ENCODE measurements at places on chromosomes 5 and 9.
A peak's percentile ranks its signal among the peaks of the same experiment; 100 is the strongest.

DNA sequence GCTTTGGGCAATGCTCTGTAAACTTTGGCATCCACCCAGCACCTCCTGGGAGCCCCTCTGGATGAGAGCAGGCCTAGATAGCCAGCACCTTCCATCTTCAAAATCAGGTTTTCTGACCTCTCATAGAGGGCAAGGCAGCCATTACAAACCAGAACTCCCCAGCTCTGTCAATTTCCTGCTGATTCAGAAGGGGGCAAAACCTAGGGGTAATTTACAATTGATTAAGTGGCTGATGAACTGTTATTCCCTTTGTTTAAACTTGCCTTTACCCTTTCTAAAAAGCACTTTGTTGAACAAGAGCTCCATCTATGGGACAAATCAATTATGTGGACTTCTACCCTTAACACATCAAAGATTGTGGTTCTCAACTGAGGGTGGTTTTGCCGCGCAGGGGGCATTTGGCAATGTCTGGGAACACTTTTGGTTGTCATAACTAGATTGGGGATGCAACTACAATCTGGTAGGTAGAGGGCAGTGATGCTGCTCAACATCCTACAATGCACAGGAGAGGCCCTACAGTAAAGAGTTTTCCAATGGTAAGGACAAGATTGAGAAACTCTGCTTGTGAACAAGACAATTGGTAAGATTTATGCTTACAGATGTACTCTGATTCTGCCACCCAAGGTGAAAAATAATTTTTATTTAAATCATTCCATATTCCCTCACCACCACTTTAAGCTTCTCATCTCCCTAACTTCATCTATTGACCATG lies 184.1 kb downstream of the MARCHF11 start:
- peak; percentile 7 for DNase-seq

DNA sequence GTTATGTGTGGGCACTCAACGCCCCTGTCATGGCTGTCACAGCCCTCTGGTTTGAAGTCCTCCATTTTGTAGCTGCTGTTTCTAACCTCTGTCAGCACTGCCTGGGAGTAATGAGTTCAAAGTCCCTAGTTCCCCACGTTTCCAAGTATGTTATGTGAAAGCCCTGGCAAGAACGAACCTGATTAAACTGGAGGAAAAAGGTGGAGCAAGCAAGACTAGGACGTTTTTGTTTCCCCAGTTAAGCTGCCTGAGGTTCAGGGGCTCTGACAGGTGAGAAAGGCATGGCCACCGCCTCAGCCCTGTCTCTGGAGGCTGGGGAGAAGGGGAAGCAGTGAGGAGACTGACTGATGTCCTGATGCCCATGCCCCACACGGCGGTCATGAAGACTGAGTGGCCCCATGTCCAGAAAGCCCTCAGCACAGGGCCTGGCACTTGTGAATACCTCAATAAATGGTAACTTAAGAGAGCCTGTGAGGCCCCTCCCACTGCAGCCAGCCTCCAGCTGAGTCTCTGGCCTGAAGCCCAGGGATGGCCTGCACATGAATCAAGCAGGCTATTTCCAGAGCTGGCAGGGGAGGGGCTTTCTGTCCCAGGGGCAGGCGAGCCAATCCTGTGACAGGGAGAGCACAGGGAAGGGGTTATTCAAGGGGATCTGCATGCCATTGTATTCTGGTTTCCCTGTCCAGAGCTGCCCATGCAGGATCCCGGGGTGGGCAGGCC lies 61.8 kb downstream of the PFDN1 start:
- peak; percentile 94 for DNase-seq

GRCh38 chr5:82100303-82101077 lies 128.7 kb downstream of the ATG10 start:
- no peak for DNase-seq

DNA sequence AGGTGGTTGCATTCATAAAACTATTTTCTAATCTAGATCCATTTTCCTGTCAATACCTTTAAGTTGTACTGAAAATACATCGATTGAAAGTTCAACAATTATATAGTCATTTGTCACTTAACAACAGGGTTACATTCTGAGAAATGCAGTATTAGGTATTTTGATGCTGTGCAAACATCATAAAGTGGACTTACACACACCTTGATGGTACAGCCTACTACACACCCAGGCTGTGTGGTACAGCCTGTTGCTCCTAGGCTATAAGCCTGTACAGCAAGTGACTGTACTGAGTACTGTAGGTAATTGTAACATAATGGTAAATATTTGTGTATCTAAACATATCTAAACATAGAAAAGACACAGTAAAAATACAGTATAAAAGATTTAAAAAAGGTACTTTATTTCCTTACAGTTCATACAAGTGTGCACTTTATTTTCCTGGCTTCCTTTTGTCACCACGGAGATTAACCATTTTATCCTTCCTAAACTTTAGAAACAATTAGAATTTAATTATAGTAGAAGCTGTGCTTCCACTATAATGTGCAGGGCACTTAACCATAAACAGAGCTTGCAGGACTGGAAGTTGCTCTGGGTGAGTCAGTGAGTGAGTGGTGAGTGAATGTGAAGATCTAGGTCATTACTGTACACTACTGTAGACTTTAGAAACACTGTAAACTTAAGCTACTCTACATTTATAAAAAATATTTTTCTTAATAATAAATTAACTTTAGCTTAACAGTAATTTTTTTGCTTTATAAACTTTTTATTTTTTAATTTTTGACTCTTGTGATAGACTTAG lies 42.9 kb upstream of the MEF2C start:
- DNase-seq, result peak; percentile 39

DNA sequence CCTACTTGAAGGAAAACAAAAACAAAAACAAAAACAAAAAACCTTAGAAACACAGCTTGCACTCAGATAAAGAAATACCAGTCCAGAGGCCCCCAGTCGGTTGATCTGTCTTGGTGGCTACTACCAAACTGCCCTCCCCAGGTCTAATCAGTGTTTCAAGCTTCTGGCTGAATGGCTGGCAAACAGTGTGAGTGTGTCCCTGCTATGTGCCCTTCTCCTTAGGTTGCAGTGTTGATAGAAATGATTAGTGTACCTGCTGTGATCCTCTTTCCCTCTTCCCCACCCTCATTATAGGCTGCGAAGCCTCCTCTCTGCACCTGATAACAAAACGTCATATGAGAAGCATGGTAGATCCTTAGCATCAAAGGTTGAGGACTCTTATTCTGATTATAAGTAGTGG lies 12.8 kb downstream of the NR4A3 start:
- DNase-seq, result no peak

DNA sequence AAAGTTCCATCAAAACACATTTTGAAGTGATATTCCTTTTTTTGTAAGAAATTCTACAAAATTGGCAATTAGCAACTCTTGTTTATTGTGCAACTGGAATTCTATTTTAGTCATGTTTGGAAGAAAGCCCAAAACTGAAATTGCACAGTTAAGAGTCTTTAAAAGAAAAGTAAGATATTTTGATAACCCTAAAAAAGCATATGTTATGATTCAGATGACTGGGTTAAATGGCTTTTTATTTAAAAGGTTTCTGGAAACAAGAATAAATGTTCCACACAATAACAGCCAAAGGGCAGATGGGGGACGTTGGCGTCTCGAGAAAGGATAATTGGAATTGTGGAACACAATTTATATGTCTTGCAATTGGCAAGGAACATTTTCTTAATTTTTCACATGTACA lies 275.2 kb downstream of the CDH9 start:
- DNase-seq, result no peak

DNA sequence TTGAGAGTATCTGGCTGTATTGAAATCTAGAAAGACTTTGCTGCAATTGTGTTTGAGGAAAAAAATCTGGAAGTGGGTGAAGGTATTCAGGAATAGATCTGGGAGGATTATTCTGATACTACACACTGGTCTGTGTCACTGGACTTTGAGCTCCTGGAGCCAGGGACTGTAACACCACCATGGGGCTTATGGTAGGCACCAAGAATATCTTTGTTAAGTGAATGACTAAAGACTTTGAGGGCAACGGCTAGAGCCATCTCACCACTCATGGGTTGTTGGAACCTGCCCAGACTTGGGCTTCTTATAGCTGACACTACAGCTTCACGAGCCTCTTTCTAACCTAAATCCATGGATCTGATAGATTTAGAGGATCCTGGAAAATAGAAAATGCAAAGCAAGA lies 10.2 kb downstream of the NFX1 start:
- DNase-seq, result no peak

DNA sequence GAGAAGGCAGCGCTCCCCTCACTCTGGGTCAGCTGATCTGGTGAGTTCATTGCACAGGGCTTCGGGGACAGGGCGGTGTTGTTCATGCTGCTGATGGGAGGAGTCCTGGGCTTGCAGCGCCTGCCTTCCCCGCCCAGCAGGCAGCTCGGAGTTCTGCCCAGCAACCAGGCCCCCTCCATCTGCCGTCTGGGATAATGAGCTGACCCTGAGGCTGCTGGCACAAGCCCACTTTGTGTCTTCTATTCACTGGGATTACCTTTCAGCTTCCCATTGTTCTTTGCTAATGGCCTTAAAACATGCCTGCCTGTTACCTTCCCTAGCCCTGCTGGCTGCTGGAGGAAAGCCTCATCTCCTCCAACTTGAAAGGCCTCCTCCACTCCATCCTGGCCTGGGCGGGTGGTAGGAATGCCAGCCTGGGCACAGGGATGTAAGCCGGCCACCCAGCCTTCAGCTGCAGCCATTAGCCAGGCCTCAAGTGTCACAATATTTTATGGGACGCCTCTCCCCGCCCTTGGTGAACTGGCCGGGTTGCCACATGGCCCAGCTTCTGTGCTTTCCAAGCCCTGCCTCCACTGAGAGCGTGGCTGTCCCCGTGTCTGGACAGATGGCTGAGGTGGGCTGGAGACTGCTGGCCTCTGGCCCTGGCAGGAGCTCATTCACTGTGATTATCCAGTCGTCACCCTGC lies 70.4 kb downstream of the GADD45G start:
- DNase-seq, result no peak
